ENCODE measurements at places on chromosomes 3 and 15. TPM values are rescaled to one million over a fixed set of nuclear protein-coding genes. Genes with fewer than 3 reads are reported as not detected.

Gene CLDN16
- not detected for total RNA-seq

Gene UQCRC1
- 323 TPM for total RNA-seq

Gene TM4SF1
- 0.90 TPM for total RNA-seq

Gene HYAL1
- 3.5 TPM for total RNA-seq

Gene RASSF1
- total RNA-seq: 13.2 TPM

- no peak for DNase-seq
These were observed 7.9 kb downstream of the ACP3 start for GRCh38 chr3:132325103-132325606.

DNA sequence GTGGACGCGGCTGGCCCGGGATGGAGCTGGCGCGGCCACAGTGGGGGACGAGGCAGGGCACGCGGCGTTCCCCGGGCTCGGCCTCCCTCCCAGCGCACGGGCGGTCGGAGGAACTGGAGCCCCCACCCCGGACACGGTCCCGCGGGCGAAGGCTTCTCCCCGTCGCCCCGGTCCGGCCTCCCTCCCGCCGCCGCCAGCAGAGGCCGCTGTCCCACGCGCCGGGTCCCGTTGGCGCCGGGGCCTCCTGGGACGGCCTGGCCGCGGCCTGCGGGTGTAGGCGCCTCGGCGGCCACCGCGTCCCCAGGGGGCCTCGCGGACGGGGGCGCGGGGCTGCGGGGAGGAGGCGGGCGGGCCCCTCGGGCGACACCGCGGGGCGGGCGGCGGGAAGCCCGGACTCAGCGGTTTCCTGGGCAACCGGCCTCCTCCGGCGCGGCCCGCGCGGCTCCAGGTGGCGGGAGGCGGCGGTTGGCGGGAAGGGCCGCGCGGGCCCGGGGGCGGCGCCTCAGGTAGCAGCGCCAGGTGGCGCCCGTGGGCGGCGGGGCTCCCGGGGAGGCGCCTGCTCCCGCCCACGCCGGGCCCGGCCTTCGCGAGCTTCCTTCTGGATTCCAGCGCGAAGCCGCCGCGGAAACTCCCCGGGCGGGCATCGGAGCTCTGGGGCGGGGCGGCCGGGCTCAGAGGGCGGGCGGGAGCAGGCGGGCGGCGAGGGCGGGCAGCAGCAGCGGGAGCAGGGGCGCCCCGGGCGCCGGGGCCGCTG, 26.7 kb downstream of the MELTF start:
- peak; percentile 59 for DNase-seq

- DNase-seq: no peak
These were observed 396.6 kb downstream of the SOX2 start for GRCh38 chr3:182108371-182108770.

DNA sequence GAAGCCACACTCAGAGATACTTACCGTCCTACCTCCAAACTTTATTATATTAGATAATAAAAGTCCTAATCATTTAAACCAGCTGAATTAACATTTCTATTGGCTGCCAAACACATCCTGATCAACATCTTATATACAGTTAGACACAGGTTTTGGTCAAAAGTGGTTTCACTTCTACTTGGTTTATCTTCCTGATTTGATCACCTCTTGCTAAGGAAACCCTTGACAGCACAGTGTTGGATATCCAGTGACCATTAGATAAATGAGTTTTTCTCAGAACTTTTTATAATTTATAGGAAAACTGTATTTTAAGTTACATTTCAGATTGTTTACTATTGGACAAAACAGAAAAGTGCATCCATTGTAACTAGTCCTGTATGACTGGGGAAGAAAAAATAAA, 198.4 kb upstream of the NR2F2 start:
- DNase-seq: no peak

DNA sequence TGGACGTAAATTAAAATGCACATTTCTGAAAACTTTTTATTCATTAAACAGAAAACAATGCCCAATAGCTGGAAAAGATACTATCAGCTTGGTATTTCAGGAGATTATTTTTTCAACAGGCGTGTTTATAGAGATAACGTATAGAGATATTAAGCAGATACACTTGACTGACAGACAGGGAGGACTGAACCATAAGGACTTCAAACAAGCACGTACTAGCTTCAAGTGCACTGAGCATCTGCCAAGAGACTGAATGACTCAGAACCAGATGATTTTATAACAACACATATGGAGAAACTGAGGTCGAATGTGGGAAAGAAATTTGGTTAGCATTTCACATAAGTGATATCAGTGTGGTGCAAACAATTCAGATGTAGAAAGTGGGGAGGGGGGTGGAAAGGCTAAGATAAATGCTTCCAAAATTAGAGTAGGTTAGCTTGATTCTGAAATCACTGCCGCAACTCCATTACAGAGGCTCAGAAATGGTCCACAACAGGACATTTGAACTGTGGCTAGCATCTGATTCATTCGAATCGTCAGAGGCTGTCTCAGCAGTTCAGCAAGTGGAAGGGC, 103.5 kb downstream of the SEMA6D start:
- no peak for DNase-seq

DNA sequence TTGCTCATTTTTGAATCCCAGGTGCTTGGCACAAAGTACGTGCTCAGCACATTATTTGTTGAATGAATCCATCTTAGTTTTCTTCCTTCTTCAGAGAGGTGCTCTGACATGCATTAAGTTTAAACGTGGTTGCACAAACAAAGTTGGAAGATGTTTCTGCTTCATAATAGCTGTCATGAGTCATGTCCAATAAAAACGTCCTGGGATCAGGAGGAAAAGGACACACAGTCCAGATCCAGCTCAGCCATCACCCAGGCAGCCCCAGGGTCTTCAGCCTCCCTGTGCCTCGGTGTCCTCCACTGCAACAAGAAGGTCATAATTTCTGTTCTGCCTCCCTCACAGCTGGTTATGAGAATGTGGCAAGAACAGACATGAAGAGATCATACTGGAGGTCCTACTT, 55.4 kb downstream of the CCNL1 start:
- DNase-seq: no peak

GRCh38 chr15:69757186-69757585, 304.6 kb downstream of the RPLP1 start:
- DNase-seq: no peak

DNA sequence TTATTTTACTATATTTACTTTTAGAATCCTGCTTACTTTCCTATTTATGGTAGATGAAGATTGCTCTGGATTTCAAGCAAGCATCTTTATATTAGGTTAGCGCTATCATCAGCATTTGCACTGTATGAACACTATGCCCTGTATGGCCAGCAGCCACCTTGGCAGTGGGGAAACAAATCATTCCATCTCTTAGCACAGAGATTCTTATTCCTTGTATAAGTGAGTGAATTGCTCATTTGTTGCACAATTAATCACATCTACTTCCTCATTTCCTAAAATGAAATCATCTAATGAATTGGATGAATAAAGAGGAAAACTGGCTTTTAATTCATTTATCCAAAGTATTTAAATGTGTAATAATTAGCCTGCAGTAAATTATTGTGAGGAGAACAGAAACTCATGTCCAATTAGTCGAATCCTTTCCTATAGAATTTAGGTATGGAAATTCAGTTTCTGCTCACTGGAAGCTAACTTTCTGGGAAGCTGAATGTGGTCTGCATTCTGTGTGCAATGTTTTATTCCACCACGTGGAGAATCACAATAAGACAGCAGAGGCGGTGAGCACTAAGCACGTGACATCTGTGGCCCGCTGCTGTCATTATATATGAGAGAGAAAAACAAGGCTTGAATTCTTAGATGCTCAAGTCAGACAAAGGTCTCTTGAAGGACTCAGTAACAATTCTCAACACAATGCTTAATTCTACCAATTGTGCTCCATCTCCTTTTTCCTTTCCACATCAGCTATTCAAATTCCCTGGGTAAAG, 93.4 kb downstream of the PEX5L start:
- DNase-seq: no peak

All from WTC11 (cell line).